Tongue (tissue), 3 donors: ENCODE measurements at places on chromosomes 6 and 20. TPM values are rescaled to one million over a fixed set of nuclear protein-coding genes. Genes with fewer than 3 reads are reported as not detected.

The IL17A gene
- total RNA-seq = not detected

The RSPH9 gene
- 0.41 TPM for total RNA-seq

The PTGIS gene
- total RNA-seq = 27.7 TPM

The IPCEF1 gene
- total RNA-seq = 1.0 TPM

The GRIK2 gene
- 3.1 TPM for total RNA-seq

The CST5 gene
- total RNA-seq = not detected

The PRSS35 gene
- 12.4 TPM for total RNA-seq

DNA sequence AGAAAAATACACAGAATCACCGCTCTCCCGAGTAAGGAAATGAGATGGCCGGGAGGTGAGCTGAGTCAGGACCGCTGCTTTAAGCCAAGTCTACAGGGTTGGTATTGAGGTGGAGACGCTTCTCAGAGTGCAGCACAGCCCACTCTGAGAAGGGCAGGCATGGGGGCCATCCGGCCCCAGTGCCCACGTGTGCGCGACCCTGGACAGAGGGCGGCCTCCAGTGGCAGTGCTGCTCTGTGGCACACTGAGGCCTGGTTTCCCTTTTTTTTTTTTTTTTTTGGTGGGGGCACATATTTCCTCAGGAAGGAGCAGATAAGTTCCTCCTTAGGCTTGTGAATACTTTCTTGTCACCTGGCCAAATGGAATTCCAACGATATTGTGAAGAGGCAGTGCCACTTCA lies 88.8 kb downstream of the FOXC1 start:
- DNase-seq = no peak

GRCh38 chr6:99189823-99190721 lies 159.4 kb downstream of the FAXC start:
- DNase-seq = no peak

DNA sequence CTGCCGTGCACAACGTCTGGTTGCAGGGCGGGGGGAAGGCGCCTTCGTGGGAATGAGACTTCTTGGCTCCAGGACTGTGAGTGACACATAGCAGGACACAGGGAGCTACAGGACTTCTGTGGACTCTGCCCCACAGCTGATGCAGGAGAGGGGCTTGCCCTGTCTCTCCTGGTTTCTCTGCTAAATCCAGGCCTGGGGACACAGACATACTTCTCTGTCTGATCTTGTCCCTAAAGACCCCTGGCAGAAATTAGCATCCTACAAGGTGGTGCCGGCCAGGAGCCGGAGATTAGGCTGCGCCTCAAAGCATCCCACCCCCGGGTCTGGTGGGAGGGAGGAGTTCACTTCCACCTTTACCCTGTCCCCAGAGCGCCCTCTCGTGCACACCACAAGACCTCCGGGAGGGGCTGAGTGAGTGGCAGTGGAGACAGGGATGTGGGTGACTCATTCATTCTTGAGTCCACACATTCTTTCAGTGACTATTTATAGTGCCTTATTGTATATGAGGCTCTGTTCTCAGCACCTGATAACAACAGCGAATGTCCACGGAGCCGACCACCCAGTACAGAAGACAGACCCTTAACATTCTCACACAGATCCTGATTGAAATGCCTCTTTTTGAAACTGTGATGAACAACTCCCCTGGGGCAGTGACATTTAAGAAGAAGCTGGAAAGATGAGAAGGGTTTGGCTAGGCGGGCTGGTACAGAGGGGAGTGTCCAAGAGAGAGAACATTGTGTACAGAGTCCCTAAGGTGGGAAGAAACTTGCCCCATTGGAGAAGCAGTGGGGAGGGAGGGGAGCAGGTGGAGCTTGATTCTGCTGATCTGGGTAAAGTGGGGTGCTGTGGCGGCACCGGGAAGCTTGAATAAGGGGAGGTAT lies 39.0 kb downstream of the GMPR start:
- peak; percentile 83 for DNase-seq

DNA sequence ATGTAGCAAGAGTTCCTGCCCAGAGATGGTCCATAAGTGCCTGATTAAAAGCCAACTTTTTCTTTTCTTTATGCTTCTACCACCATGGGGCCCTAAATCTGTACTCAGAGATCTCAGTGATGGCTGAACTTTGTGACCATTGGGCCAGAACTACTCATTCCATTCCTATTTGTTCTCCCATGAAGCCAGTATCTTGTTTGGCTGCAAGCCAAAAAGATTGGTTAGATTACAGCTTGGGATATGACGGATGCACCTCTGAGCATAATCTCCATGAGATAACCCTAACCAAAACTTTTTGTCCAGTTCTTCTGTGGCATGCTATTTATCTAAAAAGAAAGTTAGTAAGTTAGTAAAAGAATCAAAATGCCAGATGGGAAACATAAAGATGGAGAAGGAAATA lies 72.2 kb downstream of the PLCB4 start:
- DNase-seq = no peak

DNA sequence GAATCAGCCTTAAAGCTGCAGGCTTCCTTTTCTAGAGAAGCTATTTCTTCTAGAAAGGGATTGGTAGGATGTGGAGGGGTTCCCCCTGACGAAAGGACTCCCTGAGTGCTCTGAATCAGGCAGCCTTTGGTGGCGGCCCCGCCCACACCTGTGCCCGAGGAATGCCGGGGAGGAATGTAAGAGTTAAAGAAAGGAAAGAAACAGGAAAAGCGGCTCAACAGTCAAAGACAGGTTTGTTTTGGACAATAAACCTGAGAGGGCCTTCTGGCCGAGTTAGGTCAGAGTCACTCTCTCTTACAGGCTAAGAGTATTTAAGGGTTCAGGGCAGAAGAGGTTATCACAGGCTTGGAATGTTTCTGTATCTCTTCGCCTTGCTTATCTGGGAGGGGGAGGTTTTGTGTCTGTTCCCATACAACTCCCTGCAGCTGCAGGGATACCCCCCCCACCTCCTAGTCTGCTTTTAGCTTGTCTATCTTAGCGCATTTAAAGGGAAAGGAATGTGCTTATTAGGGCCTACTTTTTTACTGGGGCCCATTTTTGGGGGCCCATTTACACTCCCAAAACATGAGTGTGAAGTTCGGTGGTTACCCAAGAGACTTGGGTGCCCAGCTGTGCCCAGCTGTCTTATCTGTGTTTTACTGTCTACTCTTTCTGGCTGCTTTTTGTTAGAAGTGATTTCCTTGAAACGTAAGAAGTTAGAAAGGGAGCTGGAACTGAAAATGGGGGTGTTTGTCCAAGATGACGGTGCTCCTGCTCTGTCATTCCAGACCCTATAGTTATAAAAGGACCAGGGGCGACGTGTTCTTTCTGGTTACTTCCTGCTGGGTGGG lies 32.8 kb downstream of the DYNLT1 start:
- no peak for DNase-seq

DNA sequence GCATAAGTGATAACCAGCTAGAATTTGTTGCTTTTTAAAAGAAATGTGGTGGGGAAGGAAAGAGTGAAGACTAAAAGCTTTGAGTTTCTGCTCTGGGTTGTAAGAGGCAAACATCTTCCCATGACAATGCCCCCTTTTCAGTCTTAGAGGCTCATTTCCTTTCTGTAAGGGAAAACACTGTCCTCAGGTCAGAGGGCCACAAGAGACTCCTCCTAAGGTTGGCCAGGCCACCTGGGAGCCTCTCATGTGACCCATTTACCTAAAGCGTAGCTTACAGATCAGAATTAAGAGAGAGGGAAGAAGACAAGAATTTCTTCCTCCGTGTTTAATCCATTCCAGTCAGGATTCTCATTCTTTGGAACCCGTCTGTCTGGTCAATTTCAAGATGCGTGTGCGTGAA lies 220.4 kb upstream of the HEY2 start:
- no peak for DNase-seq

DNA sequence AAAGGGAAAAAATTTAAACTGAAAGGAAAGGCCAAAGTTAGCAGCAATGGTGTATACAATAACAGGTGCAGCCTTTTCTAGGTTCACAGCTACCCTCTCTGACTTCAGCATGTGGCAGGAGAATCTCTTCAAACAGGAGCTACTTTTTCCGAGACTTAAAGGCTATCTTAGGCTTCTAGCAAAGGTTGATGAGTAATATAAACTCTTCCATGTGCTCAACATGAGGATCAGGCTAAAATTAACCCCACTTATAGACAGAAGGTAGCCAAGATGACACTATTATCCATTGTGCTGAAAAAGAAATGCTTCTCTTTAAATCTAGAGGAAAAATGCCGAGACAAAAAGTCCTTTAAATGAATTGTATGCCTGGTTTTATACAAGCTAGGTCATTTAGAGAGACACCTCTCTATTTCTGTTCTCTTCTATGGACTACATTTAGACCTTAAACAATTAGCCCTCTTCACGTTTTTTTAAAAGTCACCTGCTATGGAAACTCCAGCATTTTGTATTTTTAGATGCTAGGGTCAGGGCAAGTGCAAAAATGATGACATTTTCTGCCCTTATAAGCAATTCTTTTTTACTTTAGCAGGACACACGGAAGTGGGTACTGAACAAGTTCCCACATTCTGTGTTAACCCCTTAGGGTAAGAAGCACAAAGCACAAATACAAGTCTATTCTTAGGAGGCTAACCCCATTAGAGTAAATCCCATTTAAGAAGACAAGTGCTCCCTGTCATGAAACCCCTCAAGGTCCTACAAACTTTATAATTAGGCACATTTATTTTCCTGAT lies 216.8 kb upstream of the CITED2 start:
- DNase-seq = peak; percentile 35

DNA sequence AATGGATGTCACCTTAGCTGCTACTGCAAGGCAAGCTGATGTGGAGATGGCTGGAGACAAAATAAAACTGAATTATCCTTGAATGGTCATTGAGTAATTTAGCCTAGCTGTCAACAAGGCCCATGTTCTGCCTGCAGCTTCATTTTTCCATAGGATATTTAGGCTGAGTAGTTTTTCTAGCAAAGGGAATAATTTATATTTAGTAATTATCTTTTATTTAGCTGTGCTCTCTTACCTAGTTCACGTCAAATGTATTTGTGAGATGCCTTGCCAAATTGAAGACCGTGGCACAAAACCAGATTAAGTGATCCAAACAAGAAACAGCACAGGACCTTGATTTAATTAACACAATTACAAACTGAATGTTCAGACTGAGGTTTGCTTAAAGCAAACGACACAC lies 77.4 kb upstream of the CEP162 start:
- no peak for DNase-seq

DNA sequence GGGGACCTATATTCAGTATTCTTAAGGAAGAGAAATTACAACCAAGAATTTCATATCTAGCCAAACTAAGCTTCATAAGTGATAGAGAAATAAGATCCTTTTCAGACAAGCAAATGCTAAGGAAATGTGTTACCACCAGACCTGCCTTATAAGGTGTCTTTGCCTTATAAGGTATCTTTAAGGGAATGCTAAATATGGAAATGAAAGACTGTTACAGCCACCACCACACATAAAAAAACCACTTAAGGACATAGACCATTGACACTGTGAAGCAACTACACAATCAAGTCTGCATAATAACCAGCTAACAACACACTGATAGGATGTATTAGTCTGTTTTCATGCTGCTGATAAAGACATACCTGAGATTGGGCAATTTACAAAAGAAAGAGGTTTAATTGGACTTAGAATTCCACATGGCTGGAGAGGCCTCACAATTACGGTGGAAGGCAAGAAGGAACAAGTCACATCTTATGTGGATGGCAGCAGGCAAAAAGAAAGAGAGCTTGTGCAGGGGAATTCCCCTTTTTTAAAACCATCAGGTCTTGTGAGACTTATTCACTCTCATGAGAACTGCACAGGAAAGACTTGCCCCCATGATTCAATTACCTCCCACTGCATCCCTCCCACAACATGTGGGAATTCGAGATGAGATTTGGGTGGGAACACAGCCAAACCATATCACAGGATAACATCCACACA lies 119.2 kb upstream of the LAMA2 start:
- no peak for DNase-seq

DNA sequence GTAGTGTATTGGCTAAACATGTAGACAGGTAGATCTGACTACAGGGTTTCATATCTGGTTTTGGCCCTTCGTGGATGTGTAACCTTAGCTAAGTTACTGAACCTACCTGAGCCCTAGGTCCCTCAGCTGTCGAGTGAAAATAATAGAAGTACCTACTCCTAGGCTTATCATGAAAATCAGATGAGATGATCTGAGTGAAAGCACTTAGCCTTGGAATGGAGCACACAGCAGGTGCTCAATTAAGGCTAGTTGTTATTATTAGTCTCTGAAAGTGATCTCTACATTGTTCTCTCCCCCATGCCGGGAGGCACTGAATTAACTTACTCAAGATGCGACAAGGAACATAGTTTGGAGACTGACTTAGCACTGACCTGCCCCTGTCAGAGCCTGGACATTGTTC lies 174.7 kb upstream of the ZNF217 start:
- DNase-seq = no peak

DNA sequence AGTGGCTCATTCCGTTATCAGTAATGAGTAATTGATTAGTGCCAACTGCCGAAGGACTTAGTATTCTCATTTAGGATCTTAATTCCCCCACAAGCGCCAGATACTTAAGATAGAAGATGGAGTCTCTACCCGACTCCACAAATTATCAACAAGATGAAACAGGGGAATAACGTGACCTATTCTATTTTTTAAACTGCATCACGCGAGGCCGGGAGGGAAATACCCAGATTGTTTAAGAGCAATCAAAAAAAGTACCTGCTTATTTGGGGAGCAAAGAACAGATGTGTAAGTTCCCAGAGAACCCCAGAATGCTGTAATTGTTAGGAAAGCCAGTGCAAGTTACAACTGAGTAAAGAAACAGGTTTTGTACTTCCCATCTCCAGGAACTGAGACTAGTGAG lies 1.1 kb upstream of the MAP3K5 start:
- DNase-seq = no peak

DNA sequence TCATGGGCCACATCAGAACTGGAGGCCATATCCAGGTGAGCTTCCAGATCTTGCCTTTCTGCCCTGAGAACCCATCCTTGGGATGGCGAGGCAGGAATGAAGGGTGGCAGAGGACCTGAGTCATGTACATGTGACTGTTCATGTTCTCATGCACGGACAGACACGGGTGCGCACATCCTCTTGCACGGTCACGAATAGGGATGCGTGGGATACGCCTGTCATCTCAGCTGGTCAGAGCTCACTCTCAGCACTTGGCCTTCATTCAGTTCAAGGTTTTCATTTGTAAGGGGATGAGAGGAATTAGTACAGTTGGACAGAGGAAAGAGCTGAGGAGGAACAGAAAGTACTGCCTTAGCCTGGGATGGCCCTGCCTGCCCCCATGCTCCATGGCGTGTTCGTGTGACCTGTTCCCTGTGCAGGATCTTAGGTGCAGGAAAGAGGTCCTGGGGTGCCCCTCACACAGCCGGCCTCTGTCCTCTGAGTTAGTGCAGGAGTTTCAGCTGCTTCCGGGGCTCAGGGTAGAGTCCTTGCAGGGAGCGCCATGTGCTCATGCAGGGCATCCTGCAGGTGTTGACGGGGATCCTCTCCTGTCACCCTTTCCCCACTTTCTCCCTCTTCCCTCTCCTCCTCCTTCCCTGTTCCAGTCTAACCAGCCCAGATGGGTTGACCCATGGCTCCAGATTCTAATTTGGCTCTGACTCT lies 173.4 kb downstream of the DTNBP1 start:
- no peak for DNase-seq

GRCh38 chr20:51383891-51384510 lies 158.5 kb downstream of the NFATC2 start:
- DNase-seq = no peak
